NCI-H2227 treated with DMSO at 0.1 percent for 48 hours (cell line): ENCODE measurements at places on chromosomes 5 and 9.

- no peak for DNase-seq
Measured at GRCh38 chr5:150515446-150515845, 7.5 kb downstream of the NDST1 start.

GRCh38 chr5:54222336-54222735 lies 88.0 kb downstream of the ARL15 start:
- no peak for DNase-seq

DNA sequence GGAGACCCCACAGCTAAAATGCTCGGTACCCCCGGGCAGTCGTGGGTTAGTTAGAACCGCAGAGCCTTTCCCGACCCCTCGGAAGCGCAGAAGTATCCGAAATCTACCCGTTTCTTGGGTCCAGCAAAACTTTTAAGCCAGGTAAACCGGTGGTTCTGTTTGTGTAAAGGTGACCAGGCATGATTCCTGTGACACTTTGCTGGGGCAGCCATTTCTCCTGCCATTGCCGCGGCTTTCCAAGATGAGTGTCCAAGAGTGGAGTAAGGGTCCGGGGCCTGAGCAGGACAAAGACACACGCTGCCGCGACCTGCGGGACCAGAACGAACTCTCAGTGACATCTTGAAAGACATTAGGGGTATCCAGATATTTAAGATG lies 655 bp downstream of the MARVELD2 start:
- no peak for DNase-seq

DNA sequence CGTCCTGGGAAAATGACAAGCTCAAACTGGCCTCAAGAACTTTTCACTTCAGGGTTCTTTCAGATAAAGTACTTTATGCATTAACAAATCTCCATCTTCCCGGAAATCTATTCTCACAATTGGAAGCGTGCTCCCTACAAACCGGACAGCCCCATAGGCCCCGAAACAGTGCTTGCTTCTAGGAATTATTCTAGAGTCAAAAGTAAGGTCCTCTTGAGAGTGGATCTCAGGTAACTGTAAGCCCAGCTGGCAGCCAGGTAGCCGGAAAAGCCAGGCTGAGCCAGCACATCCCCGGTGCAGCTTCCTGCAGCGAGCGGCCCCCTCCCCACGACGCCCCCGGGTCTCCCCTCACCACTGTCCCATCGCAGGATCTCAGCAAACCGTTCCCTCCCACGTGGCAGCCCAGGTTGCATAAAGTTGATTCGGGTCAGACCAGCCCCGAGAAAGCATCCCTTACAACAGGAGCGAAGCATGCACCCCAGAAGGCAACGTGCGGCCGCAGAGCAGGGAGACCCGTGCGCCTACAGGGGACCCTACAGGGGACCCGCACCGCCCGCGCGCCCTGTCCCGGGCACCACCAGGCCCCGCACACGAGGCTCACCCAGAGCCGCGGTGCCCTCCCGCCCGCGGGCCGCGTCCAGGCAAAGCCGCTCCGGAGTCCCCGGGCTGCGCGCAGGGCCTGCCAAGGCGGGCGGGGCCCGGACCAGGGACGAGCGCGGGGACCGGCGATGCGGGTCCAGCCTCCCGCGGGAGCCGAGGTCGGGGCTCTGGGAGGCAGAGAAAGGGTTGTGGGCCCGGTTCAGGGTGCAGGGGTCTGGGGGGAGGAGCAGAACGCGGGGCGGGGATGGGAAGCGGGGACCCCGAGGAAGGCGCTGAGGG lies 920 bp downstream of the LPCAT1 start:
- no peak for DNase-seq

GRCh38 chr5:75028090-75028489 lies 24.3 kb downstream of the GCNT4 start:
- DNase-seq: no peak
